Fibroblast of skin of back (primary cell): ENCODE measurements at places on chromosomes 1 and 21.

GRCh38 chr1:243849421-243850201, 432 bp downstream of the AKT3 start:
- no peak for DNase-seq

DNA sequence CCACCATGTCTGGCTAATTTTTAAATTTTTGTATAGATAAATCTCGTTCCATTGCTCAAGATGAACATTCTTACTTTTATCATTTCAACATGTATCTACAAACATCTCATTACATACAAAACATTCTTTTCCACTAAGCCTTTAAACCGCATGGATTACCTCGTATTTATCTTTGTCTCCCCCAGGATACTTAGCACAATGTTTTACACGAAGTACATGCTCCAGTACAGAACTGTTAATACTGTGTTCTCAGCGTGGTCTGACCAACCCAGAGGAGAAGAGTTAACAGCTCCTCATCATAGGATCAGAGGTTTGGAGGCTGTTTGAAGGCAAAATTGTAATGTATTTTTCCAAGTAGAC, 7.4 kb downstream of the PIK3C2B start:
- peak; percentile 29 for DNase-seq

DNA sequence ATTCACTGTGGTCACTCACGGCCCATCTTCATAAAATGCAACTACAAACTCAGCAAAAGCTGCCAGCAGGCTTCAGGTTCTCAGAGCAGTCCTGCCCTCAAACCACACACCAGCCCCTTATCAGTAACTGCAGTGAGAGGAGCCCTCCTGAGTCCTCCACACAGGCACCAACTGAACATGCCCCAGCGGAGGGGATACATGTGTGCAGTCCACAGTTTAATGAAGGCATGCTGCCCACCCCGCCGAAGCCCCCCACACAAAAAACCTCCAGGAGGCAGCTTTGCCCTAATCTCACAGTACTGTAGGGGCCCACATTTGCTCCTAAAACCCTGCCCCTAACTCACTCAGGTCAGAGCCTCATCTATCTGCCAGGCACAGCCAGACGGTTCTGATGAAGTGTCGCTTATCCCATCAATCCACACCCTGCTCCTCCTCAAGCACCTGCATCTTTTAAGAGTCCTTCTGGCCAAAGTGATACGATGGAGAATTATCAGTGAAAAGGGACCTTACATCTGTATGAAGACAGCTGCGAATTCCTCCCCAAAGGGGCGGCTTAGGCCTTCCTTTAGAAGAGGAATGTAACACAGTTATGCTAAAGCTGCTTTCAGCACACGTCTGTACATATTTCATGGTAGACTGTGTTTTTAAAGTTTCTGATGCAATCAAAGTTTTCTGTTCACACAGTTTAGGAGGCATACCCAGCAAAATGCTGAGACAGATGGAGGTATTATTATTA, 3.5 kb downstream of the ABCB10 start:
- DNase-seq: peak; percentile 38

- peak; percentile 33 for DNase-seq
Observed at GRCh38 chr1:236753516-236753915, 41.6 kb upstream of the MTR start.

GRCh38 chr1:83790446-83790845, 208.5 kb downstream of the TTLL7 start:
- peak; percentile 34 for DNase-seq

DNA sequence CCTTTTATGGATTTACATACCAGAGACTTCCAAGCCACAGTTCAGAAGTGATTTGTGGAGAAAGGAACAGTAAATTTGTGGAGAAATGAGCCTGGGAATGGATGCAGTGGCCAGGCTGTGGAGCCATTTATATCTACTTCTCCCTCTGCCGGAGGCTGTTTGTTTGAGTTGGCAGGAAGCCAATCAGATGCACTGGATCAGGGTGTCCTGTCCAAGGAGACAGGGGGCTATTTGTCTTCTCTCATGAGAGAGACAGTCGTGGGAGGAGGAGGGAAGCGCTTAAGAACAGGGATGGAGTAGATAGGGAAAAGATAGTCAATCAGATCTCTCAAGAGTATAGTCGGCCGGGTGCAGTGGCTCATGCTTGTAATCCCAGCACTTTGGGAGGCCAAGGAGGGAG, 2.8 kb upstream of the HAPLN2 start:
- peak; percentile 27 for DNase-seq

DNA sequence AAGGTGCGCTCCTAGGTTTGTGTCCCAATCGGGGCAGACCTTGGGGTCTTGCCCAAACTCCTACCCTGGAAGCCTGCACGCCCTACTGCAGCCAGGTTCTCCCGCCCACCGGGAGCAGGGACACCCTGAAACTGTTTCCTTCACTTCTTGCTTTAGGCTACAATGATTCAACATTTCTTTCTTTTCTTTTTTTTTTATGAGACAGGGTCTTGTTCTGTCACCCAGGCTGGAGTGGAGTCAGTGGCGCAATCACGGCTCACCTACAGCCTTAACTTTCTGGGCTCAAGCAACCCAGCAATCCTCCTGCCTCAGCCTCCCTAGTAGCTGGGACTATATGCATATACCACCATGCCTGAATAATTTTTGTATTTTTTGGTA, 75.8 kb downstream of the ITPKB start:
- no peak for DNase-seq

GRCh38 chr1:24930260-24931145, at the start of gene RUNX3:
RUNX3 (minus strand) TSS chr1:24930276; CDS start chr1:24929868, 408 bp downstream.
- DNase-seq: peak; percentile 83

GRCh38 chr1:21352586-21352985, 62.3 kb upstream of the ECE1 start:
- DNase-seq: no peak

DNA sequence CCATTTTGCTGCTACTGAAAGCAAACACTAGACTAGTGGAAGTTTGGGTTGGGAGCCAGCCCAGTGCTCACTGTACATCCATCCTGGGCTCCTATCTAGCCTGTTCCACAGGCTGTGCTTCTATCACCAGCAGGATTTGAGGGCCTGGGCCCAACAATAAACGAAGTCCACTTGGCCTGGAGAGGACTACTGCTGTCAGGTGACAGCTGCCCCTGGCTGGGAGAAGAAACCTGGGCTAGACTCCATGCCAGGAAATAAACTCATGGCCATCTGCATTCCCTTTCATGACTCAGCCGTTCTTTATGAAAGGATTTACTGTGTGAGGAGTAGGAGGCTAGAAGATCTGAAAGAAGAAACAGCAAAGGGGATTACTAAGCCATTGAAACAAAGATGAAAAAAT, 35.5 kb downstream of the COLGALT2 start:
- peak; percentile 87 for DNase-seq

- DNase-seq: no peak
Observed at GRCh38 chr1:161173711-161174110, 3.6 kb downstream of the B4GALT3 start.

- DNase-seq: peak; percentile 82
Observed at GRCh38 chr1:9004700-9005394, 21.4 kb downstream of the SLC2A7 start.

DNA sequence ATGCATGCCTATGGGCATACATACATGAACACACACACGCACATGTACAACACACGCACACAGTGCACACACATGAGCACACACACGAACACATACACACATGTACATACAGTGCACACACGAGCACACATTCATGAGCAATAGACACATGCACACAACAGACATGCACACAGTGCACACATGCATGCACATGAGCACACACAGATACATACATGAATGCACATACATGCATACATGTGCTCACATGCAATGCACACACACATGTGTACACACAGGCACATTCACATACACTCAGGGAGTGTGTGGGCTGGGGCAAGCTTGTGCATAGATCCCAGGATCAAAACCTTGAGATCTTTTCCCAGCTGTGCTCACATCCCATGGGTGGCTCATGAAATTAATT, 18.9 kb downstream of the CRYAA start:
- no peak for DNase-seq

GRCh38 chr1:208007319-208007937, 96.5 kb upstream of the CD34 start:
- DNase-seq: no peak

DNA sequence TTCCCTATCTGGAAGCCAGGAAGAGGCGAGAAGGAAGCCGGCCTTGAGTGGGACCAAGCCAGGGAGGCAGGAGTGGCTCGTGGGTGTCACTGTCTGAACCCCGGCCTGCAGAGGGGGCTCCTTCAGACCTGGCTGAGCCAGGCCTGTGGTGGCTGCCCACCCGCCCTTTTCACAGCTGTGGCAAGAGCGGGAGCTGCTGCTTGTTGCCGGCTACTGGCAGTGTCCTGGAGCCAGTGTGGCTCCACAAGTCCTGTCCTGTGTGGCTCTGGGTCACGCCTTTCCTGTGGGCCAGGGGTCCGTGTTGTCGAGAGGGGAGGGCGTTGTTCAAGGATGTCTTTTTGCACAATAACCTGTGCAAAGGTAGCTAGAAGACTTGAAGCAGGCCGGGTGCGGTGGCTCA, 1.3 kb downstream of the PFKL start:
- DNase-seq: no peak

- DNase-seq: no peak
Observed at GRCh38 chr1:84570436-84571149, 3.6 kb downstream of the CTBS start.
